ENCODE measurements at places on chromosomes 6 and 20.
A peak's percentile ranks its signal among the peaks of the same experiment; 100 is the strongest.

DNA sequence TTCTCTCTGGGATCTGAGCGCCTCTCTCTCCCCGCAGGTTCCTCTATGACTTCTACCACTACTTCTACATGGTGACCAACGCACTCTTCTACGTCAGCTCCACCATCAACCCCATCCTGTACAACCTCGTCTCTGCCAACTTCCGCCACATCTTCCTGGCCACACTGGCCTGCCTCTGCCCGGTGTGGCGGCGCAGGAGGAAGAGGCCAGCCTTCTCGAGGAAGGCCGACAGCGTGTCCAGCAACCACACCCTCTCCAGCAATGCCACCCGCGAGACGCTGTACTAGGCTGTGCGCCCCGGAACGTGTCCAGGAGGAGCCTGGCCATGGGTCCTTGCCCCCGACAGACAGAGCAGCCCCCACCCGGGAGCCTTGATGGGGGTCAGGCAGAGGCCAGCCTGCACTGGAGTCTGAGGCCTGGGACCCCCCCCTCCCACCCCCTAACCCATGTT, 36.3 kb upstream of the MRGBP start:
- DNase-seq = no peak

DNA sequence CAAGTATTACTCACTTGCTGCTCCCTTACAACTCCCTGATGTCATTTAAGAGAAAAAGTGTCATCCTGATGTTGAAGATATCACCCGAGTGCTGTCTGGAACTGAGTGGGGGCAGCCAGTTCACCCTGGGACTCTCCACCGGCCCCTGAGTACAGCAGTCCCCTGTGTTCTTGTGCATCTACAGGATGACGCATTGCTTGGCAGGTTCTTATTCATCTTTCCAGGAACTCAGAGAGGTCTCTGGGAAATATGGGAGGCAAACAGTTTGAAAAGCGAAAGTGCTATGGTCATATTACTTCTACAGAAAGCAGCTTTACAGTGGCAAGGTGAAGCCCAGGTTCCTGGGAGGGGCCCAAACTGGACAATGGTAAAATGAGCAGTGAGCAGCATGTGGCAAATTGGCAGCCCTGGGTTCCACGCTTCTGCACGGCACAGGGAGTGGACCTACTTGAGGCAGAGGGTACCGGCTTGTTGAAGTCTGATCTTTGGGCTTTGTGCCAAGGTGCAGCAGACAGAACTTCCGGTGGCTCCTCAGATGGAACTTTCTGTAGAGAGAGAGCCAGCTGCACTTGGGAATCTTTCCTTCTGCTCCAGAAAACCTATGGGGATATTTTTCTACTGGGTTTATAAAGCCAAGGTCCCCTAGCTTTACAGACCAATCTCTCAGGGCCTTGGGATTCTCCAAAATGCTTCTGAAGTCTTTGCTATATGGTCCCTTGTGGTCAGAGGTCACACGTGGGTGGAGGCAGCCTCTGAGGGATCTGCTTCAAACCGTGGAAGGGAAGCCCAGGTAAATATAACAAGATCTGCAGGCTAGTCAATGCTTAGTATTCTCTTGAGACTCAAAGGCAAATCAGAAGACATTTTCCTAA, 128.3 kb downstream of the MAP3K7 start:
- DNase-seq = peak; percentile 33

DNA sequence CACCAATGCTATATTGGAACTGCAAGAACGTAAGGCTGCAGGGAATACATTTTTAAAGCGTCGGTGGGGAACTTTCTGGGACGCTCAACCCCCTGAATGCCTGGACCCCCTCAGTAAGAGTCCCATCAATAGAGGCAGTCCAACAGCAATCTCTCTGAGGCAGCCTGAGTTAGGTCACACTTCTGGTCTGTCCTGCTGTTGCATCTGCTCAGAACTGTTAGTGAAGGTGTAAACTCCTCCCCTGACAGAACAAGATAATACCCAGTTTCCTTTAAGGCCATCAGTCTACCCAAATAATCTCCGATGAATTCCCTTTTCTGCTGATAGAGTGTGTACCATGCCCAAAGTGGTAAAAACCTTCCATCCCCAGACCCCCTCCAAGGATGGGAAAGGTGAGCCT, 1.1 kb upstream of the RNGTT start:
- no peak for DNase-seq

- DNase-seq = no peak
Measured at GRCh38 chr20:7358670-7359069, 581.6 kb downstream of the HAO1 start.

DNA sequence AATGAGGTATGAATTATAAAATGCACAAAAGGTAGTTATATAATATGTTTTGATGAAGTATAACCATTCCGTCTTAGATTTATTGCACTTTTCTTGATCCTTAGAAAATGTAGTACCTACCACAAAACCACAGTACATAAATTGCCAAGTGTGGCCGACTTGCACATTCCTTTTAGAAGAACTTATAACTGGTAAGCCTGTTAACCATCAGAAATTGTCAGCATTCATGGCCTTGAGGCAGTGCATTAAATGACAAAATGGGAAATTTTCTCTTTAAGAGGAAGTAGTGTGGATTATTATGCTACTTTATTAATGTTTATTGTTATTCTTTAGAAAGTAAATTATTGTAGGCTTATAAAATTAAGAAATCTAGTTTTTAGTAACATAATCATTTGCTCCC, 29.6 kb downstream of the TAB2 start:
- peak; percentile 34 for DNase-seq

DNA sequence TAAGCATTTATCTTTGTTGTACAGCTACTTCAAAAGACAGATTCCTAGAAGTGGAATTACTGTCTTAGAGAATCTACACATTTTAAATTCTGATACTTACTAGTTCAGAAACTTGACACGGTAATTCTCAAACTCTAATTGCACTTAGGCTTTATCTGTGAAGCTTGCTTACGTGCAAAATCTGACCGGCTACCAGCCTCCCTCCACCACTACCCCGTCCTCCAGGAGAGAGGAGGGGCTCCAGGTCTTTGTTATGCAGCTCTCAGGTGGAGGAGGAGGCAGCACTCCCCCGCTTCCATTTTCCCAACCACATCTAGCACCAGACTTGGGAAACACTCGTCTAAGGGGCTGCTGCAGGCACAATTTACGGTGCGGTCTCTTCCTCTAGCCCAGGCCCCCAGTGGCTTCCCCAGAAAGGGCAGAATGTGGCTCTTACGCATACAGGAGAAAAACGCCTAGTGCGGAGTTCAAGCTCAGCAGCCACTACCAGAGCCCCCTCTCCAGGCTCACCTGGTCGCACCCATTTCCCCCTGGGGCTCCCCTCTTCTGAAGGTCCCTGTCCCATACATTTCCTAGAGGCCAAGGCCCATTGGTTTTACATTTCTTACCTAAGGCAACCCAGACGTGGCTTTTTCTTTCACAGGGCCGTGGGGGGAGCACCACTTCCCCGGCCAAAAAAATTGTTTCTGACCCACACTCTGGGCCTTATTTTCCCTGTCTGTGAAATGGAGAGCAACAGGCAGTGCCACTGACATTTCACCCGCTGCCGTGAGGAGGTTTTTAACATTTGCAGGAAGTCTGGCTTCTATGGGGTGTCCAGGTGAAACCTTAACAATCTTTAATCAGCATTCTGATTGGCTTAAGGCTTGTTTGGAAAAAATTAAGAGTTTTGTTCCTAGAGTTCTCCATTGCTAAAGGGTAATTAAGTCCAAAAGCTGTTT, 1.6 kb upstream of the TGIF2 start:
- DNase-seq = no peak

DNA sequence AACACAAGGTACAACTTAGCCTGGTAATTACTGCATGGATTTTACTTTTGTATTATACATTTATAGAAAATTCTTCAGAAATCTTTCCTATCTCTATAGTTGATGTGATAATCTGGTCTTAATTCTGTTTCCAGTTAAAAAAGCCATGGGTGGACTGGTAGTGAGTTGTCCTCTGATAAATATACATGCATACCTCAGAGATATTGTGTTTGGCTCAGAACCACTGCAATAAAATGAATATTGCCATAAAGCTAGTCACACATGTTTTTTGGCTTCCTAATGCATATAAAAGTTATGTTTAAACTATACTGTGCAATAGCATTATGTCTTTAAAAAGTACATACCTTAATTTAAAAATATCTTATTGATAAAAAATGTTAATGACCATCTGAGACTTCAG, 708.6 kb upstream of the MARCKS start:
- DNase-seq = no peak

DNA sequence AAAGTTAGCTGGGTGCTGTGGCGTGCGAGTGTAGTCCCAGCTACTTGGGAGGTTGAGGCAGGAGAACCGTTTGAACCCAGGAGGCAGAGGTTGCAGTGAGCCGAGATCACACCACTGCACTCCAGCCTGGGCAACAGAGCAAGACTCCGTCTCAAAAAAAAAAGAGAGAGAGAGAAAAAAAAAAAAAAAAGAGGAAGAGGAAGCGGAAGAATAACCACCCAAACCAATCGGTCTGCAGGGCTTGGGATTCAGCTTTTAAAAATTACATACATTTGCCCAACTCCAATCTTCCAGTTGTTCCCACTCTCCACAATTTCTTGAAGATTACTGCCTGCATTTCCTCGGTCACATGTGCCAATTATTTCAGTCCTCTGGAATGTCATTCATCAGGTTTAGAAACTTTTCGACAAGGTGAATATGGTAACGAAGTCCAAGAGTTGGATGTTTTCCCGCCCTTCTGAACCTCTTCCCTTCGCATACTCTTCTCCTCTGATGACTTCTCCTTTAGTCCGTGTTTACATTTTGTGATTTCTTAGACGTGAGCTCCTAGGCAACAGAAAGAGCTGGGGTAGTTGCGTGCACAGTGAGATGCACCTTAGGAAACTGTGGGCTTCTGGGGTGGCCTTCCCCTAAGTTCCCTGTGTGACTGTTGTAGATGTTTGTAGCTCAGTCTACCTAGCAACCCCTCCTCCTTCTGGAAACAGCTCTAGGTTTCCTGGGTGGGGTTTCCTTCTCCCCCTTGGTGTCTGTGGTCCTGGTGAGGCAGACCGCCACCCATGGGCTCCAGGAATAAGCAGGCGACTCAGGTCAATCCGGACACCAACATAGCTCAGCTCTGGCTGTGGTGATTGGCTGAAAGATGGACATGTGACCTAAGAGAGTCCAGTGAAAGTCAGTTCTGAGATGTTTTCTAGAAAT, 63.0 kb upstream of the NCOA3 start:
- no peak for DNase-seq

DNA sequence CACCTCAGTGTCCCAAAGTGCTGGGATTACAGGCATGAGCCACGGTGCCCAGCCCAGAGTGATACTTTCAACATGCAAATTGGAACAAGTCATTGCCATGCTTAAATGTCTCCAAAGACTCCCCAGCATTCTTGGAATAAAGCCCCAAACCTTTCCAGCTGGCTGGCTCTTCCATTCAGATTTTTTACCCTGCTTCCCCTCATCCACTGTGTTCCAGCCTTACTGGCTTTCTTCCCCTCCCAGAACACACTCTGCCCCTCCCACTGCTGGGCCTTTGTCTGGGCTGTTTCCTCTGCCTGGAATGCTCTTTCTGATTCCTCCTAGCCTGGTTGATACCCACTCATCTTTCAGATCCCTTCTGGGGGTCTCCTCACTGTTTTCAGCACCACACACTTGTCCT, 40.1 kb upstream of the NNAT start:
- no peak for DNase-seq

- DNase-seq = peak; percentile 86
Measured at GRCh38 chr20:32685541-32686529, 12.1 kb upstream of the C20orf203 start.

- no peak for DNase-seq
Measured at GRCh38 chr6:5150551-5151075, 65.5 kb downstream of the PPP1R3G start.

GRCh38 chr20:51023617-51024155, 779 bp upstream of the KCNG1 start:
- no peak for DNase-seq

DNA sequence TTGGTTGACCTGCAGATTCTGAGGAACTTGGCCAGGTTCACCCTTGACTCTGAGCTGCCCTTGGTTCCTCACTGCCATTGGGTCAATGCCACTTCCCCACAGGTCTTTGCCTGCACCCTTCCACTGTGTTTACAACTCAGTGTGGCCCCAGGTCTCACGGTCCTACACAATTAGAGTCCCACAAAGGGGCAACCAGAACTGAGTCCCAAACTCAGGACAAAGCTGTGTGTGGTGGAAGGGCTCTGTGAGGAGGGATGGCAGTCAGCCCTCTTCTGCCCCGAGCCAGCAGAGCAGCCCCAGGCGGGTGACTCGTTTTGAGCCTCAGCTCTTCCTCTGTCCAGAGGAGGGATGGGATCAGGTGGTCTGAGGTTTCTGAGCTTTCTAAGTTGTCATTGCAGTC, 69.5 kb downstream of the NPEPL1 start:
- DNase-seq = no peak

DNA sequence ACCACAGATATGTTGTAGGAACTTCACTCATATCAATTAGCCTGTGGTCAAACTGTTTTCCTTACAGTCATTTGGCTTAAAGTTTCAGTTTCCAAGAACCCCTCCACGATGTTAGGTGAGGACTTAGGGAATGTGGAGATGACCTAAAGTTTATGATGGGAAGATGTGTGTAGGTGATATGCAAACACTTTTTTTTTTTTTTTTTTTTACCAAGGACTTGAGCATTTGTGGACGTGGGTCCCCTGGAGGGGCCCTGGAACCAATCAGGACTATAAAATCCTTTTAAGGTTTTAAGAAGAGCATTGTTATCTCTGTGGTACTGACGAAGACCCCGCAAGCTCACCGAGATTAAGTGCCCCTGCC, 478 bp upstream of the MTHFD1L start:
- no peak for DNase-seq

DNA sequence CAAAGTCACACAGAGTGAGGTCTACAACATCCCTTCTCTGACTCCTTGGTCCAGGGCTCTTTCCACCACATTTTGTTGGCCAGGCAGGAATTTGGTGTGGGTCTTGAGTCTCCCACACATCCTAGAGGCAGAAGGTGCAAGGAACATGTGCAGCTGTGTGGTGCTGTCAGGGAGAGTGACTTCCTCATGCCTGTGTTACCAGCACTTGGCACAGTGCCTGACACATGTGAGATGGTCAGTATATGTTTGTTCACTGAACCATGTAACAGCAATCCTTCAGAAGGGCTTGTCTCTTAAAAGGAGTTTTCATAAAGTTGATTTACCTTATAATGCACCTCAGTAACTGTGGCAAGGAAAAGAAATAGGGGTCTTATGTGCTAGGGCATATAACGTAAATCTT, 168.5 kb downstream of the CDC5L start:
- DNase-seq = no peak

- DNase-seq = no peak
Measured at GRCh38 chr20:63103402-63104311, 96.9 kb upstream of the BHLHE23 start.

- peak; percentile 96 for DNase-seq
Measured at GRCh38 chr6:28474441-28475219, 31.3 kb upstream of the ZSCAN23 start.

GRCh38 chr20:44039147-44039546, 124.5 kb downstream of the TOX2 start:
- no peak for DNase-seq

GRCh38 chr6:100464903-100465700, at the start of gene SIM1:
SIM1 (minus strand) TSS chr6:100464921; CDS start chr6:100463468, 1,453 bp downstream.
- DNase-seq = peak; percentile 69

- no peak for DNase-seq
Measured at GRCh38 chr20:59825944-59826759, 107.3 kb downstream of the SYCP2 start.
